Gastroesophageal sphincter (tissue), 4 donors: ENCODE measurements at places on chromosomes 13 and 19. TPM values are rescaled to one million over a fixed set of nuclear protein-coding genes. Genes with fewer than 3 reads are reported as not detected.

DNA sequence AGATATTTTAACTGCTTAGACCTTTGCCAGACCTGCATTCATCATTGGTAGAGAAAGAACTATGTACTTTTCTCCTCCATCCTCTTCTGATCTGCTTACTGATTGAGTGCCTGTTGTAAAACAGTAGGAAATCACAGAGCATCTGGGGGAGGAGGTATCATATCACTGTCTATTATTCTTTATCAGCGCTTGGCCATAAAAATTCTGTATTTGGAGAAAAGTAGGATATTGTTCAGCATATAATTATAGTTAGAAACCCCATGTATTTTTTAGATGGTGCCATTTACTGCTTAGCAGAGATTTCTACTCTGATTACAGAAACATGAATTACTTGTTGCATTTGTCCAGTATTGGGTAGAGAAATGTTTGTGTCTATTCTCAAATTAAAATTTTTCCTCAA is 62.4 kb downstream of the URI1 start:
- ATAC-seq, result no peak

- no peak for ATAC-seq
Measured at GRCh38 chr13:75123428-75123827, 358.5 kb downstream of the TBC1D4 start.

- ATAC-seq, result no peak
Measured at GRCh38 chr19:29285187-29285687, 72.3 kb upstream of the UQCRFS1 start.

The GZMM gene
- total RNA-seq, result not detected

GRCh38 chr19:47587295-47587694 is 14.3 kb upstream of the ZNF541 start:
- no peak for ATAC-seq

- ATAC-seq, result no peak
Measured at GRCh38 chr19:29517946-29518345, 7.8 kb upstream of the VSTM2B start.

The SLC5A5 gene
- not detected for total RNA-seq

GRCh38 chr13:108895220-108895704 is 265.9 kb downstream of the MYO16 start:
- ATAC-seq, result no peak

GRCh38 chr13:46551410-46552302 is 1.3 kb upstream of the LRCH1 start:
- ATAC-seq, result peak; percentile 21

DNA sequence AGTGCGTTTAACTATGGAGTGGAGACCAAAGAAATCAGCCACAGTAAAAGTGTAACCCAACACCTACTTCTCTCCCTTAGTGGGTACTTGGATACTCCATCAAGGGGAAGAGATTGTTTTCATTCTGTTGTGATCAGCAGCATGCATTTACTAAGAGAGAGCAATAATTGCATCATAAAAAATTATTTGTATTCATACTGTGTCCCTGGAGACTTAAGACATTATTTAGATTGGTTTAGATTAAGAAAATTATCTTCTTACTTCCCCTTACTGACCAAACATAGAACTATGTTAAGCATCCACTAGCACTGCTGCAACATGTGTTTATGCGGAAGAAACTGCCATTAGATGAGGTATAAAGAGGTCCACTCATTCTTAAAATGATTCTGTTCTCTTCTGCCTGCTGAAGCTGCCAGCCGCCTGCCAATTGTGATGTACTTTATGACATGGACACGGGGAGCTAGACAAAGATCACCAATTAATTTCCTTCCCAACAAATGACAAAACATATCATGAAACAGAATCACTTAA is 738.5 kb downstream of the DIAPH3 start:
- no peak for ATAC-seq

- ATAC-seq, result peak; percentile 21
Measured at GRCh38 chr19:7294558-7295212, 471 bp upstream of the INSR start.

The DZIP1 gene
- total RNA-seq, result 35.2 TPM

The FFAR1 gene
- total RNA-seq, result not detected

GRCh38 chr13:65857942-65858565 is 1372.1 kb downstream of the PCDH9 start:
- no peak for ATAC-seq

DNA sequence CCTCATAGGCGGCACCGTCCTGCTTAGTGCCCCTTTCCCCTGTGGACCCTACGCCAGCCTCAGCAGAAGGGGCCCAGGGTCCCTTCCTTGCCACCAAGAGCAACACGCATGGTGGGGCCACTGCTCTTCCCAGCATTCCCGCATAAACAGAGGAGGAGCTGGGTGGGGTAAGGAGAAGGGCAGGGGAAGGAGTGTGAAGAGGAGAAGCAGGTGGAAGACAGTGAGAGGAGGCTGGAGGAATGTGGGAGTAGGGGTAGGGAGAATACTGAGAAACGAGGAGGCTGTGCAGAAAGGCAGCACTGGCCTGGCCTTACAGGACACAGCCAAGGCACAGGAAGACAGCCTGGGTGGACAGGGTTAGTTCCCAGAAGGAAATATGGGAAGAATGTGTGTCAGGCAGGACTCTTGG is 43.9 kb downstream of the ZNF331 start:
- ATAC-seq, result no peak

DNA sequence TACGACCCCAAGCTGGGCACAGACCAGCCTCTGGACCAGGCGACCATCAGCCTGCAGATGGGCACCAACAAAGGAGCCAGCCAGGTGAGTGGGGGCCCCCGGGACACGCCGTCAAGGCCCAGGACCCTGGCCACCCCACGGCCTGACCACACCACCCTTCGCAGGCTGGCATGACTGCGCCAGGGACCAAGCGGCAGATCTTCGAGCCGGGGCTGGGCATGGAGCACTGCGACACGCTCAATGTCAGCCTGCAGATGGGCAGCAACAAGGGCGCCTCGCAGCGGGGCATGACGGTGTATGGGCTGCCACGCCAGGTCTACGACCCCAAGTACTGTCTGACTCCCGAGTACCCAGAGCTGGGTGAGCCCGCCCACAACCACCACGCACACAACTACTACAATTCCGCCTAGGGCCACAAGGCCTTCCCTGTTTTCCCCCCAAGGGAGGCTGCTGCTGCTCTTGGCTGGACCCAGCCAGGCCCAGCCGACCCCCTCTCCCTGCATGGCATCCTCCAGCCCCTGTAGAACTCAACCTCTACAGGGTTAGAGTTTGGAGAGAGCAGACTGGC is 9.6 kb downstream of the ELOF1 start:
- ATAC-seq, result no peak

DNA sequence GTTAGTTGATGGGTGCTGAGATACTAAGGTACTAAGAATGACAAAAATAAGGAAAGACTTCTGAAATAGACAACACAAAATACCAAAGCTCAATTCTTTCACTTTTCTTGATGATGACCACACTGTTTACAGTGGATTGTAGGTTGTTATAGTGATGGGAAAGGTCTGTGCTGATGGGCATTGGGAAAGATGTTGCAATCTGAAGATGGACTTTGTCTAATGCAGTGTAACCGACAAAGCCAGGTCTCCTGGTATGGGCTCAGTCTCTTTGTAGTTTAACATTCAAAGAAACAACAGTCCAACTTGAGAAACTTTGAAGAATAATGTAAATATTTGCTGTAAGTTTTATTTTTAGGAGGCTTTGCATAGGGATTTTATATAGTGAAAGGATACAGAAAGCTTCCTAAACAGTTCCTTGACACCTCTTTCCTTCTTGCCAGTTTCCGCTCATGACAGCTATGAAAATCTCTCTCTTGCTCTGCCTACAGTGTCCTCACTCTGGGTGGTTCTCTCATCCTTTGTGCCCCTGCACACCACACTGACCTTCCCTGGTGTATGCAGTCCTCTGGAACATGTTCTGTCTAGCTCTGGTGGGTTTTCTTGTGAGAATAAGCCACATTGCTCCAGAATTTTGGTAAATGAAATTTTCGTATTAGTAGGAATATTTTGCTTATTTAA is 172.2 kb downstream of the KCNRG start:
- no peak for ATAC-seq

- ATAC-seq, result no peak
Measured at GRCh38 chr13:26025196-26025595, 26.6 kb downstream of the SHISA2 start.

The GADD45GIP1 gene
- 43.6 TPM for total RNA-seq

GRCh38 chr19:37564624-37565369 is 29.8 kb downstream of the ZNF571 start:
- ATAC-seq, result no peak

- ATAC-seq, result no peak
Measured at GRCh38 chr13:28671126-28671792, 12.3 kb downstream of the POMP start.

DNA sequence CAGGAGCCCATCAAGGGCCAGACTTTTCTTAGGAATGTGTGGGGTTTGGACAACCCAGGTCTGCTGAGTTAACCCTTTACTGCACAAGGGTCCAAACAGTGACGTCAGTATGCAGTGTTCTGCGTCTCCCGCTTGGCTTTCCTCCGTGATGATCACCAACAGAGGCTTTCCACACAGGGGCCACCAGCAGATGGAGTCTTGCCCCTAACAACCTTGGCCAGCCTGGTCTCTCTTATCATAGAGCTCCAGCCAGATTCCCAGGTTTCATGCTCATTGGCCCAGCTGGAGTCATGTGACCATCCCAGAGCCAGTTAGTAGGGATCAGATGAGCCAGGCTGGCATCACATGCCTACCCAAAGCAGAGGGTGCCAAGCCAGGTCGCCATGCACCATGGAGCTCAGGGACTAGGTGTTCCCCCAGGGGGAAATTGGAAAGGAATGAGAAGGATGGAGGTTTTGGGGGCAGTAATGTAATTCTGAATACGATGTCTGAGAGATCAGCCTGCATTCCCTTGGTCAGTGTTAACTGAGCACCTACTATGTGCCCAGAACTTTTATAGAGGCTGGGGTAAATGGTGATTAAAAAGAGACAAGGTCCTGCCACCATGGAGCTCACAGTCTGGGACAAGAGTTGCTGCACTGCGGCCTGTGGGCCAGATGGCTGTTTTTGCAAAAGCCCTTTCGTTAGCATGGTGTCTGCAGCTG is 61.2 kb downstream of the MYH14 start:
- no peak for ATAC-seq

GRCh38 chr13:110070511-110071120 is 236.3 kb downstream of the COL4A1 start:
- ATAC-seq, result no peak

GRCh38 chr13:85935868-85936467 is 136.7 kb upstream of the SLITRK6 start:
- ATAC-seq, result no peak

The GPC6 gene
- total RNA-seq, result 13.7 TPM

GRCh38 chr19:54883228-54883627 is 9.2 kb downstream of the FCAR start:
- ATAC-seq, result no peak

- no peak for ATAC-seq
Measured at GRCh38 chr13:44198826-44199225, 174.8 kb upstream of the SERP2 start.

The CILP2 gene
- not detected for total RNA-seq

The PODNL1 gene
- not detected for total RNA-seq

- peak; percentile 84 for ATAC-seq
Measured at GRCh38 chr19:49593233-49594113, 2.5 kb downstream of the PRR12 start.

The KLK3 gene
- not detected for total RNA-seq

The KLK1 gene
- total RNA-seq, result not detected

- ATAC-seq, result no peak
Measured at GRCh38 chr19:47512183-47512947, 2.5 kb downstream of the NAPA start.

The JSRP1 gene
- total RNA-seq, result not detected

DNA sequence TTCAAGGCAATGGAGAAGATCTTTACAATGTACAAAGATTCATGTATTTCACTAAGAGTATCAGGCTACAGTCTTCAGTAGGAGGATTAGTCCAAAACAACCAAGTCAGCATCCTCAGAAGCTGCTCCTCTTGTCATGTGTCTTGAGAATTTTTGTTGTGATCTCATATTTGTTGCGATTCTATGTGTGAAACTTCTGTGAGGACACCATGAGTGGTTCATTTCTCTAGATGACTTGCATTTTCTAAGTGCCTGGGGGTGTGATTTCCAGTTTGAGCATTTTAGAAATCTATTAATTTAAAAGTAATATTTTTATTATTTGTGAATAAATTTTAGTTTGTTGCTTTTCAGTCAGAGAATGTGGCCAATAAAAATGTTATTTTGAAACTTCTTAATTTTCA is 94.5 kb downstream of the RAP2A start:
- ATAC-seq, result no peak

DNA sequence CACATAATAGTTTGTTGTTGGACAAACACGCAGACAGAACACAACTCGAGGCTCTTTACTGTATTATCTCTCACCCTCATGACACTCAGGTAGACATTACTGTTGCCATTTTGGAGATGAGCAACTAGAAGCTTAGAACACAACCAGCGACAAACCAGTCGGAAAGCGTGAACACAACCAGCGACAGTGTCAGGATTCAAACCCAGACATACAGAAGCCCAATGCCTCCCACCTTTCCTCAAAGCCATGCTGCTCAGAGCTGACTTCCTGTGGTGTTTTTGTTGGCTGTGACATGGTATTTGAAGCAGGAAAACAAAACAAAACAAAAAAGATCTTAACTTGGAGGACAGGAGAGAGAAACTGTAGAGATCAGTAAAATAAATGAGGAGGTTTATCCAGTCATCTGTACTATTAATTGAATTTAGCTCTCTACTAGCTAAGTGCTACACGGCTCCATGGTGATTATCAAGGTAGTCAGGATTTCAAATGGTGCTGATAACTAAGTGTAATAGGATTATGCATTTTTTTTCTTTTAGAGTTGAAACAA is 92.1 kb downstream of the STARD13 start:
- ATAC-seq, result no peak

DNA sequence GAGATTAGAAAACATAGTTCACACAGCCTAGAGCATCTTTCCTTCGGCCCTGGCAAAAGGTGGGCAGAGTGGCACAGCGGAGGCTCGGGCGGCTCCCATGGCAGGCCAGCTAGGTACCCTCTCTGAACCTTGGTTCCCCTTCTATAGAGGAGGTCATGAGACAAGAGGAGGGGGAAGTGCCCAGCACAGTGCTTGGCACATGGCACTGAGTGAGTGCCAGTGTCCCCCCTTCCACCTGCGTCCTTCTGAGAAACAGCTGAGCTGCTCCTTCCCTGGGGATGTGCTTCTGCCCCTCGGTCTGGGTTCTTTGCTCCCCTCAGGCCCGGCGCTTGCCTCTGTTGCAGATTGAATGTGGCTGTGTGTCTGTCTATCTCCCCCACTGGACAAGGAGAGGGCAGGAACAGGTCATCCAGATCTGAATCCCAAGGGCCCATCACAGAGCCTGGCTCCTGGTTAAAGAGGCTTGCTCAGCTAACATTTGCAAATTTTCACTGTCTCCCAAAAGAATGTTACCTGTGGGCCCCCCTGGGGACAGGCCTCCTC is 165.6 kb downstream of the USP12 start:
- no peak for ATAC-seq

DNA sequence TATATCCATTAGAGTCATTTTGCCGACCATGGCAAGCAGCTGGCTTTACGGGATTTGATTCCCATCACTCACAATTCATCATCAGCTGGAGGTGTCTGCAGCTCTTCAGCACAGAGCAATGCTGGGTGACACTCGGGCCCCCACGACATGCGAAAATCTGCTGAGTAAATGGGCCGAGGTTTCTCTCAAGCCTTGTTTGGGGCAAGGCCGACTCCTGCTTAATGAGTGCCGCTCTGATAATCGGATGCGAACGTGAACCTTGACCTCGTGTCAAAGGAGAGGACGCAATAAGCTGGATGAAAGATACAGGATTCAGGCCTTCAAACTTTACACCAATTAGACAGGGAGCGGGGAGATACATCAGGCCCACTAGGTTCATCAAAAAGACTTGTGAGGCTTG is 65.2 kb downstream of the GGACT start:
- ATAC-seq, result no peak

GRCh38 chr13:23856008-23856750 is 33.0 kb downstream of the MIPEP start:
- ATAC-seq, result no peak
